ENCODE measurements at places on chromosomes 5 and 9.

GRCh38 chr9:710951-711745 is 130.3 kb upstream of the DMRT1 start:
- no peak for DNase-seq

DNA sequence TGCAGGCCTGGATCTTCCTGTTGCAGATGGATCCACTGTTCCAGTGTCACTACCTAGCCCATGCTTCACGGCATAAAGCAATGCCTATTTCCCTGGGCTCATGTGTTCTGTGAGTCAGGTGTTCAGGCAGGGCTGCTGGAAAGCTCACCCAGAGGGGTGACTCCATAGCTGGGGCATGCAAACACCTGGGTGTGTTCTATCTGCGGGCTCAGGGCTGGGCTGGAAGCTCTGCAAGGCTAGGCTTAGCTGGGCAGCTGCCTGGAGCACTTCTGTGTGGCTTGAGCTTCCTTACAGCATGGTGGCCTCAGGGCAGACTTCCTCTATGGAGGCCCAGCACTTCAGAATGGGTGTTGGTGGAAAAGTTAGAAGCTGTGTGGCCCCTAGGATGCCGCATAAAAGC is 139.9 kb downstream of the GADD45G start:
- no peak for DNase-seq

DNA sequence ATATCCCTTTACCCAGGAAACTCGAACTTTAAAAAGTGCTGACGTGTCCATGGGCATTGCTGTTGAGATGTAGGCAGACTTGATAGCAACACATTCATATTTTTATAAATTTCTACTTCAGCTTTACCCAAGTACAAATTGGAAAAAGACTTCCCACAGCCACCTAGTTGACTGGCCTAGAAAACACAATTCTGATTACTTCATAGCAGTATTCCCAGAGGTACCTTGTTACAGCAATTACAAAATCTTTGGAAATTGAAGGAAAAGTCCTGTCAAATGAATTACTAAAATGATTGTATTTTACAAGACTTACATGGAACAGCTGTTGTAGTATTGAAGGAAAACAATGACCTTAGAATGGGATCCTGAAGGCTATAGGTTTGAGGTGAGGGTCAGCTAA is 130.7 kb upstream of the NREP start:
- no peak for DNase-seq

GRCh38 chr5:122933956-122934355 is 88.5 kb downstream of the SNX24 start:
- no peak for DNase-seq

GRCh38 chr9:17793713-17794622 is 215.1 kb downstream of the SH3GL2 start:
- DNase-seq: no peak

DNA sequence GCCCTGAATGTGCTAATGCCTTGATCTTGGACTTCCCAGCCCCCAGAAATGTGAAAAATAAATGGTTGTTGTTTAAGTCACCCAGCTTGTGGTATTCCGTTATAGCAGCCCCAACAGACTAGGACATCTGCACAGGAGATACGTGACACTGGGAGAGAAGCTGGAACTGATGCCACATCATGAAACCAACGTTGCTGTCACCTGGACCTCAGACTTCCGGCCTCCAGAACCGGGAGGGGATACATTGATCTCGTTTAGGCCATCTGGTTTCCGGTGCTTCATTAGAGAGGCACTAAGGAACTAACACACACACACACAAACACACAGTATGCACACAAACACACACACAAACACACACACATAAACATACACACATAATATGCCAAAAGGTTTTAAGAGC is 75.0 kb upstream of the ICE1 start:
- no peak for DNase-seq

DNA sequence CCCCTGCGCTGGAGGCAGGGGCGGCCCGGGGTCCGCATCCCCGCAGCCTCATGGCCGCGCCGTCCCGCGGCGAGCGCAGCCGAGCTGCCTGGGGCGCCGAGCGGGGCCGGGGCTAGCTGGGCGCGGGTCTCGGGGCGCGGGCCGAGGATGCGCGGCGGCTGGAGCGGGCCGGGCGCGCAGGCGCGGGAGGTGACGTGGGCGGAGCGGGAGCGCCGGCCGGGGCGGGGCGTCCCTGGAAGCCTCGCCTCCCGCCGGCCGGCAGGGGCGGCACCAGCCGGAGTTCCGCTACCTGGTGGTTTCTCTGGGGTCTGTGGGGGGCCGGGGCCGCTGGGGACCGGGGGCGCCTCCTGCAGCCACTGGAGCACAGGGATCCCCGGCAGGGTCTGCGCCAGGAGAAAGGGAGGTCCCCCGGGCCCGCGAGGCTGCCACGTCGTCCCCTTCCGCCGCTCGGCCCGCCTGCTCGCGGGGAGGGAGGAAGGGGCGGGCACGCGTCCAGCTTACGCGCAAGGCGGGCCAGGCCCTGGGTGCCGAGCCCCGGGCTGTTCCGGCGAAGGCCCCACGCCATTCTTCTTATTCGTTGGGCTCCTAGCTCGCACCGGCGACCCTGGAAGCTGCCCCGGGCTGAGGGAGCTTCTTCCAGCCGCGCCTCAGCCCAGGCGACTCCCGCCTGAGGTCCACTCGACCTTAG is at the start of gene LPCAT1:
TSS of gene LPCAT1 (minus strand) at position 168 of the 688 bp plus-strand sequence. CDS start at position 52, 116 bp downstream.
- DNase-seq: peak; percentile 62

- DNase-seq: no peak
Measured at GRCh38 chr5:43634621-43635020, 31.6 kb downstream of the NNT start.

DNA sequence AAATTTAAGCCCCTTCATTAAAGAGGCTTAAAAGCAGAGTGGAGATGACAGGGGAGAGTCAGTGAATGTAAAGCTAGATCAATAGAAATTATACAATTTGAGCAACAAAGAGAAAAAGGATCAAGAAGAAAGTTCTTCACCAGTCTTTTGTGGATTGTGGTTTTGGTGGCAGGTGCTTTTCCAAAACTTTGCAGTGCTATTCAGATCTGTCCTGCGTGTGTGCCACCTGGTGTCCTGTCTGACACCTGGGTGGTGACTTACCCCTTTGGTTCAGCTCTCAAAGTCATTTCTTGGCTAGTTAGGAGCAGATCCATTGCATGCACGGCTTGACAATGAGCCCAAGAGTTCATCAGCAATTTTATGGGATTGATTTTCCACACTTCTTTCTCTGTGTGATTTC is 69.4 kb downstream of the SREK1 start:
- DNase-seq: no peak

DNA sequence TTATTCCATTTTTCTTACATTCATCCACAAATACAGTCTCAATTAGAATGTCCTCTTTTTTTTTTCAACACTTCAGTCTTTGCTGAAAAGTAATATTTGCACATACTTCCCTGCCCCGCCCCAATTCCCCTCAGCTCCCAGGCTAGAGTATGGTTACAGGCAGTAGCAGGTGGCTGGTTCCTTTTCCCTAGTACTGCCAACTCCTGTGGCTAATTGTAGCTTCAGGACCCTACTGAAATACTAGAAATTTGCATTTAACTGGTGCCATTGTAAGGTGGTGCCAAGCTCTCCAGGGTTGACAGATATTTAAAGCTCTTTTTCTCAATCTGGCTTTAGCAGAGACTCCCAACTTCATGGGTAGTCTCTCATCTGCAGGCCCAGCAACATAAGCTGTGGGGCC is 80.3 kb downstream of the FAM81B start:
- DNase-seq: no peak

GRCh38 chr5:102554082-102554481 is 55.3 kb upstream of the SLCO6A1 start:
- no peak for DNase-seq

DNA sequence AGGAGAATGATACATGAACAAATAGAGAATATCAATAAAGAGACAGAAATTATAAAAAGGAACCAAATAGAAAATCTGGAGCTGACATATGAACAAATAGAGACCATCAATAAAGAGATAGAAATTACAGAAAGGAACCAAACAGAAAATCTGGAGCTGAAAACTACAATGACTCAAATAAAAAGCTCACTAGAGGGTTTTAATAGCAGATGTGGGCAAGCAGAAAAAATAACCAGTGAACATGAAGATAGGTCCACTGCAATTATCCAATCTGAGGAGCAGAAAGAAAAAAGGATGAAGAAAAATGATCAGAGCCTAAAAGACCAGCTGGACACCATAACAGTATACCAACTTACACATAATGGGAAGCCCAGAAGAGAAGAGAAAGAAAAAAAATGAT is 353.7 kb downstream of the ARL15 start:
- DNase-seq: no peak

- no peak for DNase-seq
Measured at GRCh38 chr5:174601946-174602345, 122.4 kb upstream of the MSX2 start.

- no peak for DNase-seq
Measured at GRCh38 chr5:133867341-133867740, 101.1 kb downstream of the C5orf15 start.

GRCh38 chr9:109399258-109399767 is 78.5 kb upstream of the EPB41L4B start:
- no peak for DNase-seq

GRCh38 chr5:147989994-147990393 is 73.8 kb upstream of the SPINK5 start:
- DNase-seq: no peak

- no peak for DNase-seq
Measured at GRCh38 chr5:170223906-170224305, 8.9 kb upstream of the C5orf58 start.

DNA sequence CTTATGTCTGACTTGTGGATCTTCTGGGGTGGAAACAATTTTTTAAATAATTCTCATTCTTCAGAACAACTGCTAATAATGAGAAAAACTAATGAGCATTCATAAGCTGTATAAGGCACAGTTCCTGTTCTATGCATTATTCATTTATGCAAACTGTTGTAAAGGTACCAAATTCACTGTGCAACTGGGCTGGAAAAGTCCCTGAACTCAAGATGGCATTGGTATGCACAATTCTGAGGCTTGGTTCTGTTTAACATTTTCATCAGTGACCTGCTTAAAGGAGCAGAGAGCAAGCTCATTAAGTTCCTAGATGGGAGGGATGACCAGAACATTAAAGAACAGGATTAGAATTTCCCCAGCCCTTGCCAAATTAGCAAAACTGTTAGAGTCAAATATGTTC is 104.5 kb downstream of the RFK start:
- no peak for DNase-seq

- no peak for DNase-seq
Measured at GRCh38 chr9:80097476-80097875, 525.7 kb downstream of the TLE4 start.

GRCh38 chr9:120724757-120725400 is 10.6 kb upstream of the MEGF9 start:
- DNase-seq: no peak

DNA sequence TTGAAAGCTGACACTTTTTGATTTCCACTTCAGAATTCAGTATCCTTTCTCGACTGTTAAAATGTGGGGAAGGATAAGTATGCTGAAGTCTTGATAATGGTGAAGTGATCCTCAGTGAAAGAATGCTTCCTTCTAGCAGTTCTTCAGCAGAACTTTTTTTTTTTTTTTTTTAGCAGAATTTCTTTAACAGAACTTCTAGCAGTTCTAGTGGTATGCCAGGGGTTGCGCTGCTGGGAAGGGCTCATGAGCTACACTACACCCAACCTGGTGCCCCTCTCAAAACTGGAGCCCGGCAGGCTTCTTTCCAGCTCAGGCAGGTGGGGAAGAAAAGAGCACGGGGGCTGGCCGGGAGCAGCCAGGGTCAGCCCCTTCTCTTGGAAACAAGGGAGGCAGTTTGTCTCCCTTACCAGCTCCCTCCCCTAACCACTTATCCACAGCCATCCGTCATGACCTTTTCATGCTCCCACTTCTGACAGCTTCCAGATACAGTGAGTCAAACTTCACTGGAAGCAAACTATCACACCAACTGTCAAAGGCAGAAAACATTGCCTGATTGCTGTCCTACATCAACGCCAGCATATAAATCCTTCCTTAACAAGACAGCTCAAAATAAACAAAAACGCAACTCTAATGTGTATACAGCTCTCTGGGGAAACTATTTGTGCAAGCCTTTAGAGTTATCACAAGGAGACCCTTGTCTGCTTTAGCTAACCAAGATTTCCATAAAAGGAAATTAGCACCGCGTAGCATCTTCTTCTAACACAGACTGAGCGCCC is 211.5 kb downstream of the GAPVD1 start:
- no peak for DNase-seq

DNA sequence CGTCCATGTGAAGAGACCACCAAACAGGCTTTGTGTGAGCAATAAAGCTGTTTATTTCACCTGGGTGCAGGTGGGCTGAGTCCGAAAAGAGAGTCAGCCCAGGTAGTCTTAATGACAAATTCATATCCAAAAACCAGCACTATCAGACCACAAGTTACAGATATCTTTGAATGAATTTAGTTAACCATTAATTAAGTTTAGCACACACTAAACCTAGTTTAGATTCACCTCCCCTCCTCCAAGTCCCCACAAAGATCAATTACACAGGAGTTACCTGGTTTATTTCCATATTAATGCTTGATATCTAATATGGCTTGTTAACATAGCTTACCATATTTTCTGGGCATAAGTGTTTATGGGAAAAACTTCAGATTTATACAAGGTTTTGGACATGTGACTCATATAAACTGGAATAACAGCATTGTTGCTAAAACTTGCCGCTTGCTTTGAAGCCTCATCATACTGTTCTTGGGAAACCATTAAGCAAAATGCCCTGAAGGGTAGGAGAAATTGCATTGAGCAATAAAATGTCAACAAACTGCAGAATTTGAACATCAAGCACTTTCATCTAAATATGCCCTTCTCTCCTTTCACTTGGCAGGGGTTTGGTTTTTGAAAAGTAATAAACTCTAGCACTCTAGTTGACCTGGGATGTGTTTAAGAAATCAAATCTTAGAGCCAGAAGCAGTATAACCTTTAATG is 166.9 kb downstream of the SNCAIP start:
- DNase-seq: no peak

DNA sequence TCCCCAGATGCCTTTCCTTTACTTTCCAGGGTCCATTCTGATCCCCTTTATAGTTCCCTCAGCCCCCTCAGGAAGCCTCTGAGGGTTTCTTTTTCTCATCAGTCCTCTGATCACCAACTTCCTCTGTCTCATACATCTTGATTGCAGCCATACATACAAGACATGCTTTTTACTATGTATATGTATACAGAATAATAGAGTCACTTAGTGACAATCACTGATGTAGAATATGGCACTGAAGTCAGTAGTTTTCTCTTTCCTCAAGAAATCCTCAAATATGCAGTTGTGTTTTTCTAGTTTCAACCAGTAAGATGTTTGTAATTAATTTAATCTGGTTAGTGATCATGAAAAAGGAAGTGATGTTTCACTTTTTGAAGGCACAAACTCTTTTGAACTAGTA is 364.1 kb downstream of the MAN2A1 start:
- no peak for DNase-seq

- no peak for DNase-seq
Measured at GRCh38 chr9:18362901-18363685, 110.9 kb upstream of the ADAMTSL1 start.
